Caki2 (cell line): ENCODE measurements at places on chromosomes 16 and 17. TPM values are rescaled to one million over a fixed set of nuclear protein-coding genes. Genes with fewer than 3 reads are reported as not detected.

DNA sequence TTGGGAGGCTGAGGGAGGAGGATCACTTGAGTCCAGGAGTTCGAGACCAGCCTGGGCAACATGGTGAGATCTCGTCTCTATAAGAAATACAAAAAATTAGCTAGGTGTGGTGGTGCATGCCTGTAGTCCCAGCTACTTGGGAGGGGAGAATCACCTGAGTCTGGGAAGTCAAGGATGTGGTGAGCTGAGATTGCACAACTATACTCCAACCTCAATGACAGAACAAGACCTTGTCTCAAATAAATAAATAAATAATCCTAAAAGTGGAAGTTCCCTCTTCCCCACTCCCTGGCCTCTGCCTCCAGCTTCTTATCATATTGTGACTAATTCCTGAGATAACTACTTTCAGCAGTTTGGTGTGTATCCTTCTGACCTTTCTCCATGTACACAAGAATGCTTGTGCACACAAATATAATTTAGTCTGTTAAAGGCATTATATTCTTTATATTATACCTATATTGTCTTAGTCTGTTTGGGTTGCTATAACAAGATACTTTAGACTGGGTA is 23.5 kb upstream of the DNAJA2 start:
- DNase-seq: no peak

- DNase-seq: no peak
Observed at GRCh38 chr17:58648236-58648635, 43.6 kb downstream of the TEX14 start.

DNA sequence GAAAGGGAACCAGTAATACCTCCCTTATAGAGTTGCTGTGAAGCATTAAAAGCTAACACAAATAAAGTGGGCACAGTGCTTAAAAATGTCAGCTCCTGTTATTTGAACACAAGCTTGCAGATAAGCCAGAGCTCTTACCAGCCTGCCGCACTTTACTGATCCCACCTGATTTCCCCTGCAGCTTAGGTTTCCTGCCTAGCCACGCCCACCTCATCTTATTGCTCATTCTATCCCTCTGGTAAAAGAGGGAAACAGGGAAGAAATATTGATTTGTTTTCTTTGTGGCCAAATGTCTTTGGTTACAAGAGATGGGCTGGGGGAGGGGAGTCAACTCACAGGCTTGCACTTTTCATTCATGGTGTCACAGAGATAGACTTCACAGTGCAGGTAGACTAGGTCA is 9.6 kb upstream of the GP2 start:
- DNase-seq: no peak

- peak; percentile 86 for DNase-seq
Observed at GRCh38 chr16:23145186-23145585, 4.1 kb downstream of the USP31 start.

DNA sequence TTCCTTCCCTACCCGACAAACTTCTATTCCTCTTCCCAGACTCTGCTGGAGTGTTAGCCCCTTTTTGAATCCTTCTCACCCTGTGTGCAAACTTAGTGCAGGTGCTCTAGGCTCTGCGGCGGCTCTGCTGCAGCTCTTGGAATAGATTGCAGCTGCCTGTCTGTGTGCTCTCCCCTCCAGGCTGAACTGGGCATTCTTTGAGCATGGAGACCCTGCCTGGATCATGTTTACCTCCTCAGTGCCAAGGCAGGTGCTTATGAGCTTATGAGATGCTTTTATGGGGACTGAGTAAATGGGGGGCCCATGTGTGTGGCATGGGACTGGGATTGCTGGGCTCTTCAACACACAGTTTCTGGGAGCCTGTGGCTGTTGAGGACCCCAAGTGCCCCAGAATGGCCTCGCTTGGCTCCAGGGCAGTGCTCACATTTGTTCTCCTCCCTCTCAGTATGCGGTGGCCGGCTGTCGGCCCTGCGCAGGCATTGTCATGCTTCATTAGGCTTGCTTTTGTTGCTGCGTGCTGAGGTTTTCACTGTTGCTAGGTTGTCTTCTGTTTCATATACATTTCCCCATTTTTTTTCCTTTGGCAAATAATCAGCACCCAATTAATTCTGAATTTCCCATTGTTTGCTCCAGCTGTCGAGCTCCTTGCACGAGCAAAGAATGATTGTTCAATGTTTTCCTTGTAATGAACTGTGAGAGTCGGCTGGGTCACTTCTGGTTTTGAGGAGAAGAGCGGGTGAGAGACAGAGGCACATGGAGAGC is 185.5 kb upstream of the NLRP1 start:
- peak; percentile 78 for DNase-seq

GRCh38 chr17:79838522-79839274 is 542 bp downstream of the CBX4 start:
- peak; percentile 75 for DNase-seq

- no peak for DNase-seq
Observed at GRCh38 chr17:8695916-8696415, 48.7 kb downstream of the CCDC42 start.

GRCh38 chr17:48084932-48085331 is 16.3 kb downstream of the CBX1 start:
- DNase-seq: no peak

- DNase-seq: peak; percentile 52
Observed at GRCh38 chr16:55465077-55465896, 13.7 kb upstream of the MMP2 start.

- DNase-seq: no peak
Observed at GRCh38 chr16:23104032-23104955, 45.0 kb downstream of the USP31 start.

DNA sequence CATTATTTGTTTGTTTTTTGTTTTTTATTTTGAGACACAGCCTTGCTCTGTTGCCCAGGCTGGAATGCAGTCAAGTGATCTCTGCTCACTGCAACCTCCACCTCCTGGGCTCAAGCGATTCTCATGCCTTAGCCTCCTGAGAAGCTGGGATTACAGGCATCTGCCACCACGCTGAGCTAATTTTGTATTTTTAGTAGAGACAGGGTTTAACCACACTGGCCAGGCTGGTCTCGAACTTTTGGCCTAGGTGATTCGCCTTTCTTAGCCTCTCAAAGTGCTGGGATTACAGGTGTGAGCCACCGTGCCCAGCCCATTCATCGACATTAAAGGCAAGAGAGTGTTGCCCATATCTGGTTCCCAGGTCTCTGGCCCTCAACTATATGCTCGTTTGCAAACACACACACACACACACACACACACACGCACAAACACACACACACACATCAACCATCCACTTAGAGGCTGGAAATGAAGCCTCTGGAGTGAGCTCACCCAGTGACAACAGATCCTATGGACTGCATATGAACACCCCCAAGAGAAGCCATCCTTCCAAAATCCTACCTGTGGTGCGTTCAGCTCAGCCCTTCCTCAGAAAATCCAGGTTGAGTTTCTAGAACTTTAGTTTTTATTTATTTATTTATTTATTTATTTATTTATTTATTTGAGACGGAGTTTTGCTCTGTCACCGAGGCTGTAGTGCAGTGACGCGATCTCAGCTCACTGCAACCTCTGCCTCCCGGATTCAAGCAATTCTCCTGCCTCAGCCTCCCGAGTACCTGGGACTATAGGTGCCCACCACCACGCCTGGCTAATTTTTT is 12.3 kb upstream of the SEPHS2 start:
- no peak for DNase-seq

DNA sequence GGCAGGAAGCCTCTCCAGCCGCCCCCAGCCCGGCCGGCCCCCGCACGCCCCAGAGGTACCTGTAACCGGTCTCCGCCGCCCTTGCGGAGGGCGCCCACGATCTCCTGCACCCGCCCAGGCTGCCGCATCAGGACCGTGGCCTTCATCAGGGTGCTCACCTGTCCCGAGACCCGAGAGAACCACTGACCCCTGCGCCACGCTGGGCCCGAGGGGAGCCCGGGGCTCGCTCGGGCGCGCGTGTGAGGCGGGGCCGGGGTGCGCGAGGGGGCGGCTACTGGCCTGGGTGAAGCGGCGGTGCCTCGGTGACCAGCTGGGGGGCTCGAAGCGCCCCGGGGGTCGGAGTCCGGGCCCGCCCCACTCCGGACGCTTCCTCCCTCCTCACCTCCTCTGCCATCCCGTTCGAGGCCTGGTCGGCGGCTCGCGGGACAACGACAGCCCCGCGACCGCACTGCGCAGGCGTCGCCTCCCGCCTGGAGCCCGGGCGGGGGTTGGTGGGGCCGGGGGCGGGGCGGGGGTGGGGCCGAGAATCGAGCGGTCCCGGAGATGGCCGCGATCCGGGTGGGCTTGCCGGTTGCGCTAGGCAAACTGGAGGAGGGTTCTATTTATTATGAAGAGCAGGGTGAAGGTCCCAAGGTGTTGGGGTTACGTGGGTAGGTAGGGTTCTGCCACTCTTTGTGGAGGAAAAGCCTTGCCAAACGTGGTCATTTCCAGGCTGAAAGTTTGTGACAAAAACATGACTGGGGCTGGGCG is at the start of gene NT5C3B:
Gene NT5C3B (minus strand): TSS at position 433 of the 750 bp plus-strand sequence. CDS start 39 bp downstream, at position 394.
- DNase-seq: peak; percentile 41

DNA sequence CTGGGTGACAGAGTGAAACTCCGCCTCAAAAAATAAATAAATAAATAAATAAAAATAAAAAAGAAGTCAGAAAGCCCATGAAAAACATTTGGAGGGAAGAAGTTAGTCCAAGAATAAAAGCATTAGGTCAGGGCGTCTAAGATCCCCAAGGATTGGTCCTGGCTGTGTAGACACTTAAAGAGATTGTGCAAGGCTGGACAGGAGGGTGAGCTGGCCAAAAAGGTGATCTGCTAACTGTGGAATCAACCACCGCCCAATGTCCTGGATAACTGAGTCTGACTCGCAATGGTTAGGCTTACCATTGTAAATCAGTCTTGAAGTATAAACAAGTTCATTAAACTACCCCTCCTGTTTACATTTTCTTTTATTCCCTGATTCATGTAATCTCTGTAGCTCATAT is 8.8 kb upstream of the ABCA8 start:
- no peak for DNase-seq

- DNase-seq: no peak
Observed at GRCh38 chr17:48589831-48590606, at the start of gene HOXB3. HOXB3 (minus strand) TSS chr17:48590241; CDS start chr17:48552474, 37,767 bp downstream.

DNA sequence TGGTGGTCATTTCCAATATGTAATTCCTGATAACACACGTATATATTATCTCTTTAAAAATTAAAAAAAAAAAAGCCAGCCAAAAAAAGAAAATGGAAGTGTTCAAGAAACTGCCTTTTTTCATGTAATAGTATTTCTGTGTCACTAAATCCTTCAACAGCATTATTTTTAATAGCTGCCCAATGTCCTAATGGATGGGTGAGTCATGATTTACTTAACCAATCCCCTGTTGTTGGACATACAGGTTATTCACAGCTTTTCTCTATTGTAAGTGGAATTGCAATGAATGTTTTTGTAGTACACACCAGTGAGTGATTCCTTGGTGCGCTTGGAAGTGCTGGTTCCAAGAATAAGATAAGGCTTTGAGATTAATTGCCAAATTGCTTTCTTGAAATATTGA is 124.9 kb downstream of the WWOX start:
- DNase-seq: no peak

GRCh38 chr17:4788159-4788806 is 481 bp upstream of the GLTPD2 start:
- DNase-seq: no peak

DNA sequence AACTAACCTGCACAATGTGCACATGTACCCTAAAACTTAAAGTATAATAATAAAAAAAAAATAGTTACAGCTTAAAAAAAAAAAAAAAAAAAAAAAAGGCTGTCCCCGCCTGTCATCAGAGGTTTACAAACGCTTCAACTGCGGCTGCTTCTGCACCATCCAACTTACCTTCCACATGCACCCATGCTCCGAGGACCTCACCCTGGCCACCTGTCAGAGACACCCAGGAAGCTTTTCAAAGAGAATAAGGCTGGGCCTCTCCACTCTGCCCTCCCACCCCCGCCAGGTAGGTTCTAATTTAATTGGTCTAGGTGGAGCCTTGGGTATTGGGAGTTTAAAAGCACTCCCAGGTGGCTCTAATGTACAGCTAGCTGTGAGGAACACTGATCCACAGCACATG is 64.9 kb downstream of the COPRS start:
- no peak for DNase-seq

DNA sequence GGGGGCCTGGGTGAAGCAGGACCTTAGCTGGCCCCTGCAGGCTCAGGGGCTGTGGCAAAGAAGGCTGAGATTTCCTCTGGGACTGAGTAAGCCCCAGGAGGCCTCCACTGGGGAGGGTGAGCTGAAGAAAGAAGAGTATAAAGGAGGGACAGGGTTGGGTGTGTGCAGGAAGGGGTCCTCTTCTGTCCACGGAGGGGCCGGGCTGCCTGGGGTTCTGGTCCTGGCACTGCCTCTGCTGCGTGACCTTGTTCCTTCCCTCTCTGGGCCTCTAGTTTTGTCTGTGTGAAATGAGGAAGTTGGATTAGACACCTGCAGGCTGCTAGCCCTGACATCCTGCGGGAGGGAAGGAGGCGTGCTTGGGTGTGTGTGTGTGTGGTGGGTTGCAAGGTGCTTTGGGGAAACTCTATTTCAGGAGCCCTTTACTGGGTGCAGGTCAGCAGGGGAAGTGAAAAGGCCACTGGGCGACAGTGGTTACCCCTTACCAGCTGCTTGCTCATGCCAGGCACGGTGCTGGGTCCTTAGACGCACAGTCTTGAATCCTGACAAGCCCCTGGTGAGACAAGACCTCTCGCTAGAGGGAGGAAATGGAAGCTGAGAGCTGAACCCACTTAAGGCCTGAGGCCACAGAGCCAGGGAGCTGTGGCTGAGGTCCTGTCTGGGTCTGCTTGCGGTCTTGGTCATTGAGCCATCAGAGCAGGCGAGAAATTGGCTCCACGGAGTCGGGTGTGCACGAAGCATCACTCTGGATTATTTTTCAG is 60.7 kb downstream of the OR1D5 start:
- DNase-seq: no peak

GRCh38 chr16:56183266-56183665 is 8.0 kb upstream of the GNAO1 start:
- DNase-seq: no peak

PYDC1 gene
- total RNA-seq: not detected in 2 replicates

GRCh38 chr16:66874079-66874775 is 6.1 kb upstream of the PDP2 start:
- DNase-seq: peak; percentile 74

GRCh38 chr16:79758615-79759346 is 158.2 kb upstream of the MAF start:
- peak; percentile 43 for DNase-seq
